ENCODE measurements at places on chromosomes 4 and X.

- DNase-seq, result peak; percentile 97
These were observed 186.1 kb upstream of the LNX1 start for GRCh38 chr4:53777244-53777984.

DNA sequence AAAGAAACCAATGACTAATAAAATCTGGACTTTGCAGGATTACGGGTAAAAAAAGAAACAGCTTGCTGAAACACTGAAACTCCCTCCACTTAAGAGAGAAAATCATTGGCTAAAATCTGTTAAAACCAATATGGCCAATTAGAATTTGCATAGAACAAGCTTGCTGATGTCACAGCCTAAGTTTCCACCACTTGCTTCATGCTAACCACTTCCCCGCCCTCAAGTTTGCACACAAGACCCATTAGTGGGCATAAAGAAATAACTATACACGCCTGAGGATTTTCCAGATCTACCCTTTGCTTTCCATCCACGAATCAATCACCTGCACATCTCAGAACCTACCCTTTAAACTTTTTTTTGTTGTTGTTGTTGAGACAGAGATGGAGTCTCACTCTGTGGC is 42.7 kb upstream of the PHEX start:
- DNase-seq, result no peak

DNA sequence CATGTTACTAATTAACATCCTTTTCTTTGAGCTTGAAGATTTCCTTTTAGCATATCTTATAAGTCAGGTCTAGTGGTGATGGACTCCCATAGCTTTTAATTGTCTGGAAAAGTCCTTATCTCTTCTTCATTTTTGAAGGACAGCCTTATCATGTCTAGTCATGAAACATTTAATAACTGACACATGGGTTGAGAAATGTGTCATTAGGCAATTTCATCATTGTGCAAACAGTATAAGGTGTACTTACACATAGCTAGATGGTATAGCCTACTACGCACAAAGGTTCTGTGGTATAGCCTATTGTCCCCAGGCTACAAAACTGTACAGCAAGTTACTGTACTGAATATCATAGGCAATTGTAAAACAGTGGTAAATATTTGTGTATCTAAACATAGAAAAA is 34.5 kb upstream of the ALG13 start:
- no peak for DNase-seq

DNA sequence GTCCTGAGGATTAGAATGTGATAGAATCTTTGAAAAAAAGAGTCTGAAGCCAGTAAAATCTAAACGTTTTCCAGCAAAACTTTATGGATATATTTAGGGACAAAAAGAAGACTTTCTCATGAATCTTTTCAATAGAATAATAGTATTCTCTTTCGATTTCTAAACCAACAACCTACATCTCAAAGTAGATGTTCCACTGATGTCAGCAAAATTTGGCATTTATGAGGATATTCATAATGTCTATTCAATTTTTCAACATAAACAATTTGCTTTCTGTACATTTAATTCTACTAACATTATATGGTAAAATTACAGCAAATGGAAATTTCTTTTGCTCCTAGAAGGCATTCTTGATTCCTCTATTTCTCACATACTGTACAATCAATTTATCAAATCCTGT is 886.5 kb downstream of the CENPC start:
- no peak for DNase-seq

GRCh38 chrX:154317391-154317995 is 21.9 kb downstream of the TKTL1 start:
- peak; percentile 19 for DNase-seq

DNA sequence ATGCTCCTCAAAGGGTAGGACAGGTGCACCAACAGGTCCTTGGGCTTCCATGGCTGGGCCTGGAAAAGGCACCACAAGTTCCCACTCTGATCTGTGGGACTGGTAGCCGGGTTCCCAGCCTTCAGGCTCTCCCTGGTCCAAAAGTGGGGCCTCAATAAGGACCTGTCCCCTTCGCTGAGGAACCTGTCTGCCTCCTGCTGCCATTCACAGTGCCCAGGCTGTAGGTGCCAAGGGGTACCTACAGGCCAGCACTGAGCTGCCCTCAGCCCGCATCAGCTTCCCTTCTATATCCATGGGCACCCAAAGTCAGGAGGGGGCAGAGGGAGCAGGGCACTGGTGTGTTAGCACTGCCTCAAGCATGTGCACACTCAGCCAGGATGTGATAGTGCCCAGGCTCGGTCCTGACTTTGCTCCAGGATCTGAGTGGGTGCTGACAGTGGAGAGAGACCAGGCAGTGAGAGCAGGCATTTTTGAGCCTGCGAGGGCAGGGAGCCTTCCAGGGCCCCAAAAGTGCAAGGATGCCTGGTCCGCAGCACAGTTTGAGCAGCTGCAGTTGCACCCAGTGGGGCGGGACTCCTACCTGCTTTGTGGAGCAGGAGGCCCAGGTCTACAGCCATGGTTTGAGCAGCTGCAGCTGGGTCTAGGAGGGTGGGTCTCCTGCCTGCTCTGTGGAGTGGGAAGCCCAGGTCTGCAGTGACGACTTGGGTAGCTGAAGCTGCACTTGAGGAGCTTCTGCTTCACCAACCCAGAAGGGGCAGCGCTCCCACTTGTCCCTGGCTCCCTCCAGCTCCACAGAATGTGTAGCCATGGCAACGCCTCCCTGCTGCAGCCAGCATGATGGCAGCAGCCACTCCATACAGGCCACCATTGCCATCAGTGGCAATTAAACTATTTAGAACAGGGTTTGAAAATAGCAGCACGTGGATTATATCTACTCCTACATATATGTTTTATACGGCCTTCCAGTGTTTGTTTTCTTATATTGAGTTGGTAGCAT is 376.4 kb downstream of the KCTD8 start:
- DNase-seq, result no peak

DNA sequence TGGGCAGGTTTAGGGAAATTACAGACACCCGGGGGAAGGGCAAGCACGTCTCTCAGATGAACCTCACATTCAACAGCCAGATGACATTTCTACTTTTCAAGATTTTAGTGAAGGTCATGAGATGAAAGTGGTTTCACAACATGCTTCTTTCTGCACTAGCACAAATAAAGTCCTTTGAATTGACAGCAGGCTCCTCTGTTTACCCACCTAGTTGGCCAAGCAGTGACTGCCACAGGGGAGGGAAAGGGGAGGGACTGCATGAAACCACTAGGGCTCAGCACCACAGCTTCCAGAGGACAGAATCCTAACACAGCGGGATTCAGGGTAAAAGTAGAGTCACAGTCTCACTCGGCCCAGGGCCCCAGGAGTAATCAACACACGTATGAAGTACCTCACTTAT is 6.2 kb downstream of the RAB40A start:
- no peak for DNase-seq

- DNase-seq, result no peak
These were observed 40.7 kb upstream of the ASMTL start for GRCh38 chrX:1493412-1493811.

- DNase-seq, result peak; percentile 12
These were observed 62.6 kb upstream of the LIMCH1 start for GRCh38 chr4:41475402-41475801.

DNA sequence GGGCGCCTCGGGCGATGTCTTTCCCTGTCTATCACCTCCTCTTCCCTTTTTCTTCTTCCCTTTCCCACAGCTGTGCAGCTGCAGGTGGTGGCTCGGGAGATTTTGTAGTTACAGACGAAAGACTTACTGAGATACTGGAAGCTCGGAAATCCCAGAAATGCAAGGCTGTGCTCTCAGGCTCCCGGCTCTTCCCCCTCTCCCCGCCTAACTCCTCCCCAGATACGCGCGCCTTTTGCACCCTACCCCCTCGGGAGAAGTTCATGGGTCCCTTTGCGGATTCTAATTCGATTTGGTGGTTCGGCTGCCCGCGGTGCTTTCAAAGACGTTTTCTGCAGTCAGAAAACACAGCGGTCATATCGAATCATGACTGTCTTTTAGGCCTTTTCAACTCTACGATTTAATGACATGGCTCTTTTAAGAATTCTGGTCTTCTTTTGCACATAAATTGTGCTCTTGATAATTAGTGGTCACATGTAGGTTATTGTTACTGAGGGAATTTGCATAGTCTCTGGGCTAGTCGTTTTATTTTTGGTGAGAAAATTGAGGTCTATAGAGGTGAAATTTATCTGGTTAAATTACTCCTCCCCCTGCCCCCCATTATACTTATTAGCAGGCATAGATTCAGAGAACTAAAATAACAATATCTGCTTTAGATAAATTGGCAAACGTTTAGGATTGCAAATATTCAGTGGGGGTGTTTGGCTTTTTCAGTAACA is 1.6 kb downstream of the SEPTIN11 start:
- peak; percentile 71 for DNase-seq

DNA sequence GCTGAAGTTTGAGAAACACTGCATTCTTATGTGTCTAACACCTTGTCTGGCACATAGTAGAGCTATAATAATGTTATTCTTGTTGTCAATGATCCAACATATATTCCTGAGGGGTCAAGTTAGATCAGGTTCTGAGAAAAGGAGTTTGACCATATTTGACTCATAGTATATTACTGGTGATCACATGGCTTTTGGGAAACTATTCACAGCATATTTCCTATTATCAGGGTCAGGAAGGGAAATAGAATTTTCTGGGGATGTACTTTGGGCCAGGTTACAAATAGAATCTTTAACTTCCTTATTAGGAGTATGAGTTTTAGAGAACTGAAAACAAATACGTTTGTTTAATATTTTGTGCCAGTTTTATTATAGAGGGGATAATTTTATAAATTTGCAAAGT is 11.6 kb downstream of the IL15 start:
- peak; percentile 49 for DNase-seq

DNA sequence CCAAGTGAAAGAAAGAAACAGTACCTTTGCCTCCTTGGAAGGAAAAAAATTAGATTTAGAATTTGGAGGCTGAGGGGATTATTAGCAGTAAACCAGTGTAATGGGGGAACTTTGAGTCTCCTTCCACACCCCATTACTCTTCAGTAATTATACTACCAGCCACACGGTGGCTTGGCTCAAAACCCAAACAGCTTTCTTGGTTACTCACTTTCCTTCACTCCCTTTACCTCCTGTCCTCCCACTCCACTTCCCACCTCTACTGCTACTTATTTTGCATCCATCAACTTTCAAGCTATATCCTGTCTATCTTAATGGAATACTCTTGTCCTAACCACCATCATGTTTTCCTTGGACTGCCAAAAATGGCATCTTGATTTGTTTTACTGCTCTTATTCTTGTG is 310.6 kb upstream of the AADAT start:
- no peak for DNase-seq

GRCh38 chr4:2832981-2833670 is 10.5 kb upstream of the ADD1 start:
- DNase-seq, result no peak

- no peak for DNase-seq
These were observed 821 bp upstream of the NALF2 start for GRCh38 chrX:69503228-69503781.

- DNase-seq, result no peak
These were observed 200.3 kb downstream of the ANTXR2 start for GRCh38 chr4:79872738-79873137.
